Adrenal gland (tissue), 19 donors: ENCODE measurements at places on chromosomes 3 and 15.

DNA sequence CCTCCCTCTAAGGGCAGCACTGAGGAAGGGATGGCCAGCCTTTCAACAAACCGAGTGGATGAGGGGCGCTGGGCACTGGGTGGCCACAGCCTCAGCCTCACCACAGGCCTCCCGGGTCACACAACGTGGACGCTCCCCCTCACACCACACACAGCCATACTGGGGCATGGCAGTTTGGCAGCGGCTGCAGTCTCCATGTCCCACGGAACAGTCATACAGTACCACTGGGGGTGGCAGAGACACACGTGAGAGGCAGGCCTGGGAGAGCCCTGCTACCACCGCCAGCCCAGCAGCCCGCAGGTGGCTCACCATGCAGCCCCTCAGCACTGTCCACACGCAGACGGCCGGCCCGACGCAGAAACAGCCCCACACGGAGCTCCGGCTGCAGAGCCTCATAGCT lies 11.7 kb downstream of the PLXNB1 start:
- H3K27ac ChIP-seq: no peak overlapping the region
- DNase-seq: no peak
- no peak overlapping the region for H3K4me3 ChIP-seq
- H3K36me3 ChIP-seq: no peaks in the 10 kb centered on the region

DNA sequence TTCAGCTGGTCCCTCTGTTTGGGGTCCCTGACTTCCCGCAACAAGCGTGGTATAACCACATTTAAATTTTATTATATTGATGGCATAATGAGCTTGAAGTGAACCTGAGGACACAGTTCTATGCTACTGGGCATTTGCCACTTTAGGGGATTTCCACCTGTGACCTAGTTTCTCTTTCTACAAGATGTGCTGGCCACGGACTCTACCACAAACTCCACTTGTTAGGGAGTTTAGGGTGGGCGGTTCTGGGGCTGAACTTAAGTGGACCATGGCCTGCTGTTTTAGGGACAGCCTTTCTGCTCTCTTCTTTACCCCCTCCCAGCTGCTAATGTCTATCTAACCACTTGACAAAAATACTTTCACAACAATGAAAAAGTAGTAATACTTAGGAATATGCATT lies 1199.1 kb downstream of the SI start:
- no peak overlapping the region for H3K27ac ChIP-seq
- H3K4me1 ChIP-seq: no peaks in the 10 kb centered on the region
- DNase-seq: no peak
- no peak overlapping the region for H3K4me3 ChIP-seq

- H3K36me3 ChIP-seq: no peaks in the 10 kb centered on the region
- H3K27ac ChIP-seq: no peak overlapping the region
These were observed 103.2 kb upstream of the SLCO2A1 start for GRCh38 chr3:134132961-134133360.

DNA sequence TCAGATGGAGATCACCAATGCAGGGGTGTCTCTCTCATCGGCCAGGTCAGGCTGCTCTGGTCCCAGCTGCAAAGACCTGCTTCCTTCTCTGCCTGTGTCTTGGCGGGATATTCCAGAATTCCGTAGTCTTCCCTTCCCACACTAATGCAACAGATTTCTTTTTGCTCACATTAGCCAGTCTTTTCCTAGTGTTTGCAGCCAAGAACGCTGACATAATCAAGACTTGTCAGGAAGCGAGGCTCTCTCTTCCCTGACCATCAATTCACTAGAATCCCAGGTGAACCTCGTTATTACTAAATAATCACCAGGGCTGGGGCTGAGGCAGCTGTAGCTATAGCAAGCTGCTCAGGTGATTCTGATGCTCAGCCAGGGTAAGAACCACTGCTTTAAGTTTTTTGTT lies 43.2 kb upstream of the ACKR4 start:
- no peak overlapping the region for H3K4me3 ChIP-seq
- no peak for DNase-seq
- H3K4me1 ChIP-seq: peaks cover 13% of the 10 kb centered on the region
- H3K36me3 ChIP-seq: no peaks in the 10 kb centered on the region
- H3K27ac ChIP-seq: no peak overlapping the region
- no peaks in the 10 kb centered on the region for H3K27me3 ChIP-seq

DNA sequence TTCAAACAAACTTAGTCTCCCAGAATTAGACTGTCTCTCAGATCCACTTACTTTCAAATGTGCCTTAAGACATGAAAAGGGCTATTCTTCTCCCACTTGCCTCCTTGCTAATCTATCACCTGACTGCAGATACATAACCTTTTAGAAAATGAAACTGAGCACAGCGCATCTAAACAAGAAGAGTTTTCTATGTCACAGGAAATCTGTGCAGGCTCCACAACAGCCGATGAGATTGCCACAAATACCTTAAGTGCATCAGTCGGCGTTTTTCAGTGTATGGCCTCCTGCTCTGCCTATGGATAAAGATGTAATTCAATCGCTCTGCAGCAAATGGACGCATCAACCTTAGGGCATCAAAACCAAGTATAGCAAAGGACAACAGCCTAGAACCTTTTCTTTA lies 544.2 kb downstream of the FOXP1 start:
- H3K27me3 ChIP-seq: no peaks in the 10 kb centered on the region
- H3K27ac ChIP-seq: no peak overlapping the region
- H3K4me3 ChIP-seq: no peak overlapping the region

DNA sequence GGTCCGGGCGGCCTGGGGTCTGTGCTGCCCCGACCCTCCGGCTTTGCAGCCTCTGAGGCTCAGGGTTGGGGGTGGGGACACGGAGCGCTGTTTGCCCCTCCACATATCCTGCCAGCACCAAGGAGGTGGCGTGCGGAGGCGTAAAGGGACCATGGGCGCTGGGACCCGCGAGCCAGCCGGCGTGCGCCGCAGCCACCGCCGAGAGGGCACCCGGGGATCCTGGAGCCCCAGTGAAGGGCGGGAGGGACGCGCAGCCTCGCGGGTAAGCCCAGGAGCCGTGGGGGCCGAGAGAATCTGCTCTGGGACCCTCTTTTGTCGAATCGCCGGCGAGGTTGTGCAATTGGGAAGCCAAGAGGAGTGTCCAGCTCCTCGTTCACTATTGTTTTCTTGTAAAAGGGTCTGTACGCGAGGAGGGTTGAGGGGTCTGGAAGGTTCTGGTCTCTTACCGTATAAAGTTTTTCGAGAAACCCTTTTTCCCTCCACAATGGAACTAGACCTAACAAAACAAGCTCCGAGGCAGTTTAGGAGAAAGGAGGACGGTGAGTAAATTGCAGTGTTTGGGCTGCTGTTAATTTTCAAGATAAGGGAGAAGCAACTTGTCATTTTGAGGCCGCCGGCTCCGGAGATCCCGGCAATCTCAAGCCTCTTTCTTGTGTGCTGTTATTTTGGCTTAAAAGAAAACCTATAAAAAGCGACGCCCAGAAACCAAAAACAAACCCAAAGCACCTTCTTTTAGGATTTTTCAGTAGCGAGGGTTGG lies 29.9 kb upstream of the ST3GAL6 start:
- no peaks in the 10 kb centered on the region for H3K27me3 ChIP-seq
- H3K27ac ChIP-seq: peak overlapping the region; percentile 70
- H3K36me3 ChIP-seq: no peaks in the 10 kb centered on the region
- DNase-seq: peak; percentile 50

DNA sequence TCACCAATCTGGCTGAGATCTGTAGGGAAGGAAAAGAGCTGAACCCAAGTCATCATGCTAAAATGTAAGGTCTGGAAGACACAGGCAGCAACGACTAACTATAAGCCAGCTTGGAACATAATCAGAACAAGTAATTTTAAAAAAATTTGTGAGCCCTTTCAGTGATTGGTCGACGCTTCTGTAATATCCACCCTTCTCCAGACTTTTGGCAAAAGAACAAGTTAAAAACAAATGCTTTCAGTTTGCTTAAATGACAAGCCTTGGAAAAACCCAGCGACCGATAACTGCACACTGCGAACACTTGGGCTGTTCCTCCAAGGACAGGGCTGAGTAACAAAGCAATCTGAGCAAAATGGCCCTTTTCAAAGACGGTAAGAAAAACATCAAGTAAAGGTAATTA lies 49.6 kb downstream of the PCSK6 start:
- peak; percentile 46 for DNase-seq
- no peak overlapping the region for H3K4me3 ChIP-seq
- no peaks in the 10 kb centered on the region for H3K4me1 ChIP-seq
- H3K36me3 ChIP-seq: no peaks in the 10 kb centered on the region
- H3K27me3 ChIP-seq: peaks cover 3% of the 10 kb centered on the region

DNA sequence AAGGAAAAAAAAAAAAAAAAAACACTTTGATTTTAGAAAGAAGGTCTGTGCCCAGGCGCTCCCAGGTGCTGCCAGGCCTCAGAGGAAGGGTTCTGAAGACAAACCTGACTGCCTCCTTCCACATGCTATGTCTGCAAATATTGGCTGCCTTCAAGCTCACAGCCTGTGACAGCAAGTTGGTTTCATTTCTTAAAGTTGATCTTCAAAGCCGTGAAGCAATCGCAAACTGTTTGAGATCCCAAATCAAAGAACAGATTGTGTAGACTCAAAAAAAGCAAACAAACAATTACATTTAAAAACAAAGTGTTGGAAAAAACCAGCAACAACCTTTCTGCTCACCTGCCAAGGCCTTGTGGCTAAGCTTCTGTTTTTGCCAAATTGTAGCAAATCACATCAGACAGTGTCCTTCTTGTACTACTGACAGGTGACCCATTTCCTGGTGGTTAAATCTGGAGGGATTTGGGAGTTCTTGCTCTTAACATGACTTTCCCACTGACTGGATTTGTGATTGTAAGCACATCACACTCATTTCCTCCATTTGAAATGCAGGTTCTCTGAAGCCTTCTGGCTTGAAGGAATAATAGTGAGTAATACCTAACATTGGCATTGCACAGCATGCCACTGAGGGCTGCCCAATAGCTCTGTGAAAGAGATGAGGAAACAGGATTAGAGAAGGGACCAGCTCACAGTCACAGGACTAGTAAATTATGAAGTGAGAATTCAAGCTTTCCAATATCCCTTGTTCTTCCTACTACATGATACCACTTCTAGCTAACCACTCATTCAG lies 502.4 kb downstream of the LPP start:
- no peaks in the 10 kb centered on the region for H3K36me3 ChIP-seq
- peaks cover 15% of the 10 kb centered on the region for H3K4me1 ChIP-seq
- no peak overlapping the region for H3K27ac ChIP-seq
- no peak overlapping the region for H3K4me3 ChIP-seq
- H3K27me3 ChIP-seq: no peaks in the 10 kb centered on the region
- no peak for DNase-seq

GRCh38 chr3:69690-70089 lies 126.9 kb upstream of the CHL1 start:
- DNase-seq: no peak
- H3K27me3 ChIP-seq: no peaks in the 10 kb centered on the region
- no peaks in the 10 kb centered on the region for H3K36me3 ChIP-seq
- peak overlapping the region; percentile 33 for H3K27ac ChIP-seq

DNA sequence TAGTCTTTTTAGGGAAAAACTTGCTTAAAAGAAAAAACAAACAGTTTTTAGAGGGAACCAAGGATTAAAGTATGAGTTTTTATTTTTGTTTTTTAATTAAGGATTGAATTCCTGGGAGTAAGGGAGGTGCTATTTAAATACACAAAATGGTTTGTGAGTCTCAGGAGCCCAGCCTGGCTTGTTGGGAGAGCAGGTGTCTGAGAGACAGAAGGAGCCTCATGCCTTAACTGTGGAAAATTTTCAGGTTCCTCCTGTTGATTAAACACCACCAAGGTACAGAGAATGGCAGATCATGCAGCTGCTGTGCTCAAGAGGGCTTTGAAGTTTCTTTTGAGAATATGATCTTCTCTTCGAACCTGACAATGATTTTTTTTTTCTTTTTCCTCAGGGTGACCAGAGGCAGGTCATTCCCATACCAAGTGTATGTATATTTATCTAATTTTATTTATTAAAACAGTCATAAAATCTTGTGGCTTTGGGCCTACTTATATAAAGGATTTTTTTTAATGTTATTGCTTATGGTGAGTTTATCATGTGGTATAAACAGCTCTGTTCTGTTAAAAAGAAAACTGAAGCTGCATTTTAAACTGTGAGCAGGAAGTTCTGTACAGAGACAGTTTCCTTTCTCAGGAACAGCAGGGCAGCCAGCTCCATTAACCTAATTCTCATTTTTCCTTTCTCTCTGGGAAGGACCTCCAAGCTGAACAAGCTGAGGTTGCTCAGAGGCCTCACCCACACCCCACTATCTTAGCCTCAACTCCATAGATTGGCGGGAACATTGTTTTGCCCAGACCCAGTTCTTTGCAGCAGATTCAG lies 33.7 kb upstream of the VILL start:
- H3K27me3 ChIP-seq: no peaks in the 10 kb centered on the region
- no peaks in the 10 kb centered on the region for H3K36me3 ChIP-seq
- no peak overlapping the region for H3K27ac ChIP-seq
- H3K4me3 ChIP-seq: no peak overlapping the region
- H3K4me1 ChIP-seq: peaks cover 4% of the 10 kb centered on the region

GRCh38 chr3:23653647-23654525 lies 151.9 kb upstream of the UBE2E1 start:
- no peak overlapping the region for H3K4me3 ChIP-seq
- H3K4me1 ChIP-seq: peaks cover 5% of the 10 kb centered on the region
- H3K27ac ChIP-seq: no peak overlapping the region
- H3K36me3 ChIP-seq: no peaks in the 10 kb centered on the region

- no peak for DNase-seq
- H3K36me3 ChIP-seq: no peaks in the 10 kb centered on the region
- H3K27me3 ChIP-seq: no peaks in the 10 kb centered on the region
- no peaks in the 10 kb centered on the region for H3K4me1 ChIP-seq
- H3K4me3 ChIP-seq: no peak overlapping the region
These were observed 38.4 kb upstream of the SLC25A36 start for GRCh38 chr3:140903196-140903595.

- DNase-seq: no peak
- no peaks in the 10 kb centered on the region for H3K36me3 ChIP-seq
- H3K27me3 ChIP-seq: no peaks in the 10 kb centered on the region
- H3K4me3 ChIP-seq: no peak overlapping the region
- no peaks in the 10 kb centered on the region for H3K4me1 ChIP-seq
- no peak overlapping the region for H3K27ac ChIP-seq
These were observed 22.6 kb downstream of the ISL2 start for GRCh38 chr15:76359152-76359551.
